PC-9 (cell line): ENCODE measurements at places on chromosomes 6 and 20. TPM values are rescaled to one million over a fixed set of nuclear protein-coding genes. Genes with fewer than 3 reads are reported as not detected.

The SUMO4 gene
- 1.8 TPM in 2 replicates for total RNA-seq

The CST2 gene
- not detected in 2 replicates for total RNA-seq

The AMD1 gene
- 40.1 and 46.4 TPM in 2 replicates for total RNA-seq

The HLA-DQA2 gene
- total RNA-seq = not detected in 2 replicates

The WASF1 gene
- total RNA-seq = 14.8 and 17.0 TPM in 2 replicates

The LKAAEAR1 gene
- total RNA-seq = not detected in 2 replicates

The EYA4 gene
- total RNA-seq = 9.8 and 10.6 TPM in 2 replicates

The SYTL3 gene
- total RNA-seq = 7.8 and 8.3 TPM in 2 replicates

The ISM1 gene
- total RNA-seq = not detected in 2 replicates

The HDGFL1 gene
- total RNA-seq = not detected in 2 replicates

The TNFRSF6B gene
- total RNA-seq = not detected in 2 replicates

The TGM3 gene
- not detected in 2 replicates for total RNA-seq

The CSE1L gene
- 83.1 and 132 TPM in 2 replicates for total RNA-seq

The ANKRD6 gene
- total RNA-seq = 1.8 and 2.7 TPM in 2 replicates
